ENCODE measurements at places on chromosomes 1 and 21. TPM values are rescaled to one million over a fixed set of nuclear protein-coding genes. Genes with fewer than 3 reads are reported as not detected.

GRCh38 chr1:1042835-1043234 lies 22.9 kb downstream of the AGRN start:
- no peak for DNase-seq

DNA sequence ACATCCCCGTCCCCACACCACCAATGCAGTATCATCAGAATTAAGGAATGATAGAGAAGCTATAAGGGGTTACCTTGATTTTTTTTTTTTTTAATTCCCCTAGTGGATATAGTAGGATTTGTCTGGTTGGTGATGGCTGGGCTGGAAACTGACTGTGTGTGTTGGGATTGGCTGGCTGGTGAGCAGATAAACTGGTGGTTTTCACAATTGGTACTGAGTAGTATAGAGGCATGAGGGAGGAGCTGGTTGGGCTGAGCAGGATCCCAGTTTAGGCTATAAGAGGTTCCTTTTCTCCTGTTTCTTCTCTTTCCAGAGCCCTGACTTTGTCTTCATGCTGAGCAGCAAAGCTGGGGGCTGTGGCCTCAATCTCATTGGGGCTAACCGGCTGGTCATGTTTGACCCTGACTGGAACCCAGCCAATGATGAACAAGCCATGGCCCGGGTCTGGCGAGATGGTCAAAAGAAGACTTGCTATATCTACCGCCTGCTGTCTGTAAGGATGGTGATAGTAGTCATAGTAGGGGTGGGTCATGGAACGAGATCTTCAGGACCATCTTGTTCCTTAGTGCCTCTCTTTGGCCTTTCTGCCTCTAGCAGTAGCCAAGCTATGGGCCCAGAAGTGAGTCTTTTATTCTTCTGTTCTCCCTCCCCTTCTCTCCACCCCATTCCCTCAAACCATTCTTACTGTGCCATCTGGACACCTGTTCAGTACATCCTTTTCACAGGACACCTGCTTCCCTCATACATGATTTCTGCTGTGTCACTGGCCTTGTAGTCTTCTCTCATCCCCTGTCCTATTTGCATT lies 26.9 kb downstream of the RAD54L start:
- DNase-seq = no peak

DNA sequence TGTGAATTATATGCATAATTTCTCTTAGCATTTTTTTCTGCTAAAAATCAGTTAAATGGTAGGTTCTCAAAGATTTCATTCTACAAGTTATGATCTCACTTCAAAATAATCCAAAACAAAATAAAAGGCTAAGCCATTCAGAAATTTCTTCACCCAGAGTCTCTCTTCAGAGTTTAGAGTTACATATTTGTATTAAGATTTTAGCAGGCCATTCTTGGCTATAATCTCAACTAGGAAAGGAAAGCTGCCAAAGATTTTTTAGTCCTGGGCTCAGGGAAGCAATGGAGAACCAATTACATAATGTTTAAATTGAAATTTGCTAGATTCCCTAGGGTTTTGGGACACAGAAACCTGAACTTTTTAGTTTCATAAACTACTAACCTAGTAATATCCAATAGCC lies 245.0 kb downstream of the USH2A start:
- no peak for DNase-seq

- DNase-seq = no peak
Observed at GRCh38 chr1:28417441-28417922, 47.9 kb downstream of the PHACTR4 start.

GRCh38 chr1:156065871-156066270 lies 4.9 kb downstream of the RAB25 start:
- no peak for DNase-seq

GRCh38 chr1:25926731-25927496 lies 20.7 kb upstream of the STMN1 start:
- DNase-seq = no peak

DNA sequence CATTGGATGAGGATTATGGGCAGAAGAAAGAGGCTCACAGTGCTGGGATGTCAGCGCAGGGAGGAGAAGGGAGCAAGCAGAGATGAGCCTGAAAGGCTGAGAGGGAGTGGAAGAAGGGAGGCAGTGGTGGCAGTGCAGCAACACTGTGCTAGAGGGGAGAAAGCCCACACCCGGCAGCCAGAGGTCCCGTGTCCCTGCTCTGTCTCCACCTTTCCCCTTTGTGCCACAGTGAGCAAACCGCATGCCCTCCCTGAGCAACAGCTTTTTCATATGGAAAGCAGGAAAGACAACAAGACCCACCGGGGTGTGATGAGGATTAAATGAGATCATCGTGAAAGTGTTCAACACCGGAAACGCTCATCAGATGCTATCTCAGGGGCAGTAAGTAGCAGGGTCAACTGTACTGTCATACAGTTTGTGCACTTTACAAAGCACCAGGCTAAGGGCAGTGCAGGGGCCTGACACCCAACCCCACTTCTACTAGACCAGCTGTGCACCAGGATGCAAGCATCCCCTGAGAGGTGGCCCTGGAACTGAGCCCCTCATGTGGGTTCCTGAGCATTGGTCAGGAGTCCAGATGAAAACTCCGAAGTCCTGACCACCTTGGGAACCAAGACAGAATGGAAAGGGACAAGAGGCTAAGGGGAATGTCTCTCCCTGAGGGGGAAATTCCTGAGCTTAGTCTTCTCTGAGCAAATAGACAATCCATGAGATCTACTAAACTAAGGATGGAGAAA lies 9.1 kb downstream of the NHLH1 start:
- no peak for DNase-seq

DNA sequence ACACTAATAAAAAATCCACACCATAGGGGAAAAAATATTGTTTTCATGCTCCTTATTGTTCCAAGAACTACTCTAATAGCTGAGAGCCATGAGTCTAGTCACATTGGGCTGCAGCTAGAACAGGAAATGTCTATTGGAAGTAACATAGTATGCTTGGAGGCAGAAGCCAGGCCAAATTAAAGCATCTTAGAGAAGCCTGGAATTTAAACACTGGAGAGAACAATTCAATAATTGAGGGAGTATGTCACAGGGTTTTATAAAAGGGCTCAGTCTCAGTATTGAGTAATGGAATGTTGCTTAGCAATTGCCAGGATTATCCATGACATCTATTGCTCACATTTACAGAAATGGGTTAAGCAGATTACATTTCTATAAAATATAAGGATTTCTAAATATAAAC lies 471.3 kb downstream of the LMO4 start:
- DNase-seq = no peak

CFHR2 gene
- total RNA-seq = not detected

- DNase-seq = no peak
Observed at GRCh38 chr1:172938681-172939080, 112.1 kb downstream of the TNFSF18 start.

Data from urinary bladder (tissue), 4 donors.